DMS53 (cell line): ENCODE measurements at places on chromosomes 4 and X.

DNA sequence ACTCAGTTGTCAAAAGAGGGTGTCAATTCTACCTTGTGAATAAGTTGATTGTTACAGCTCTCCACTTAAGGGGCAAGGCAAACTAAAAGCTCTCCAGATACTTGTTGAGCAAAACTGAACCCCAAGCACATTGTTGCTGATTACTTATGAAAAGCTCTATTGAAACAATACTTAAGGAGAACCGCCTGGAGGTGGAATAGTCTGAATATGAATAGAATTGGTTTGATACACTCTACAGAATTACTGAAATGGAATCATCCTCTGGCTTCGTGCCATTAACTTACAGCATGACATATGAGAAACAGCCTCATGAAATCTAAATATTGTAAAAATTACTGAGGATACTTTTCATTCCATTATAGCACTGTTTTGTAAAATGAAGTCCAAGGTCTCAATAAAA is 127.0 kb upstream of the SH3RF1 start:
- peak; percentile 45 for DNase-seq

GRCh38 chrX:13094828-13095341 is 50.5 kb upstream of the FAM9C start:
- no peak for DNase-seq

GRCh38 chr4:183098019-183098722 is 886 bp upstream of the WWC2 start:
- peak; percentile 56 for DNase-seq

DNA sequence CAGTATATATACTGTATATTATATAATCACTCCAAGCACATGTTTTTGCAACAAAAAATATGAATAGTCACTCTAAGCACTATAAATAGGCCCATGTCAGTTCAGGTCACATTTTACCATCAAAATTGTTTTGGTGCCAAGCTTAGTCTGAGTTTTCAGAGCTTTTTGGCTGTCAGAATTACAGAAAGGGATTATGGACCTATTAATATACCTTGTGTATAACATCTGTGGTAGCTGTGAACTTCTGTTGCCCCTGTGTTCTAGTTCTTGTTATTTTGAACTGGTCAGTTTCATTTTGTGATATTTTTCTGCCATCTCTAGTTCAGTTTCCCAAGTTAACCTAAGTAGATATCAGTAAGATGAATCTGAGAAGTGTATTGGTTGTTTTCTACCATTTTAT is 22.9 kb downstream of the EXOC1 start:
- DNase-seq, result no peak

DNA sequence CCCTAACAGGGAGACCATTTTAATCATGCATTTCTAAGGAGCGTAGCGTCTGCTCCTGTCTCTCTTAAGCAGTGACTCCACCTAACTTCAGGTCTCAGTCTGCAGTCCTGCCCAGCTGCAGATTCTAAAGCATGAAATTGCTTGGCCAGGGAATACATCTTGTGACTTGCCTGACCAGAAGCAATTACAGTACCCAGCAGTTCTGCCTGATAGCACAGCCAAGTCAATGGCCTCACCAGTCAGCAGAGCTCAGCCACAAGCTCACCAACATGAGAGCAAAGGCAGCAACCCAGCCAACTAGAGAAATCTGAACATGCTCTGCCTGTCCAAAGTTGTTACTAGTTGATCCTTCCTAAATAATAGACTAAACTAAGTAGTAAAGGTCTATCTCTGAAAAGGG is 2011.9 kb upstream of the PCDH10 start:
- no peak for DNase-seq

DNA sequence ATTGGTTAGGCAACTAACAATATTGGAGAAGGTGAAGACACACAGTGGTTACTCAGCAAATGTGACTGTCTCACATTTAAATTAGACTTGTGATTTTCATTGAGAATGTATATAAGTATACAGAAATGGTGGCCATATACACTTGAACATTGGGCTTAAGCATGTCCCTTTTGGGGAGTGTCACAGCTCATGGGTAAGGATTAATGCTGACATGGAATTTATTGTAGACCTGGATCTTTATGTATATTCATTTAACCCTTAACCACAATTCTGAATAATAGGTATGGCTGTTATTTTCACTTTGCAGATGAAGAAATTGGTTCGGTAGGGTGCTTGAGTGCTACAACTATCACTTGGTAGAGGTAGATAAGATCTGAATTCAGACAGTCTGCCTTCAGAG is 95.5 kb upstream of the WDFY3 start:
- no peak for DNase-seq

DNA sequence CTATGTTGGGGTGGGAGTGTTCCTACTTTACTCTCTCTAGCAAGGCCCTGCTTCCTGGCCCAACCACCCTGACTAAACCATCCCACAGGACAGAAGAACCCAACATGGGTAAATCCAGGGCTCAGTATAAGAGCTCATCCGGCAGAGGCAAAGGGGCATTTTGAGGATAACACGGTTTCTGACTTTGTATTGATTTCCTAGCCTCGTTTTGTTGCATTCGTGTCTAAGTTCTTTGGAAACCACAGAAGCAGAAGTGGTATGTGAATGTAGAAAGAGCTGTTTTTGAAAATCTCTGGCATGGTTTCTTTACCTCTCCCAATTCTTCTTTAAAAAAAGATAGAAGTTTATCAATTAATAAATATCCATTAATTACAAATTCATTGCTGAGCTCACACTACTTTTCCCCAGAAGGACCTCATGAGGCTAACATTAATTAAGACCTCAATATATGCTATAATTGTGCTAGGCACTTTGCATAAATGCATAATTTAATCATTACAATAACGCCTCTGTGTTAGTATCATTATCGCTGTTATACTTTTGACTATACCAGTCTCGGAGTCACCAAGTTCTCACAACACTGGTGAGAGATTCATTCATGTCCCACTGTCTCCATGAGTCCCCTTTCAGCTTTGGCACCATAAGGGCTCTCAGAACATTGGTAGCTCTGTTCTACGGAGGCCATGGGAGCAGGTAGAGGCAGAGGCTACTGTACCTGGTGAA is 5.8 kb upstream of the CLNK start:
- no peak for DNase-seq

- DNase-seq, result no peak
Observed at GRCh38 chr4:7757501-7758471, 181.9 kb downstream of the AFAP1 start.

- DNase-seq, result peak; percentile 19
Observed at GRCh38 chr4:41375561-41375960, 118.8 kb downstream of the UCHL1 start.

GRCh38 chr4:173056710-173057109 is 111.9 kb upstream of the GALNT7 start:
- no peak for DNase-seq

DNA sequence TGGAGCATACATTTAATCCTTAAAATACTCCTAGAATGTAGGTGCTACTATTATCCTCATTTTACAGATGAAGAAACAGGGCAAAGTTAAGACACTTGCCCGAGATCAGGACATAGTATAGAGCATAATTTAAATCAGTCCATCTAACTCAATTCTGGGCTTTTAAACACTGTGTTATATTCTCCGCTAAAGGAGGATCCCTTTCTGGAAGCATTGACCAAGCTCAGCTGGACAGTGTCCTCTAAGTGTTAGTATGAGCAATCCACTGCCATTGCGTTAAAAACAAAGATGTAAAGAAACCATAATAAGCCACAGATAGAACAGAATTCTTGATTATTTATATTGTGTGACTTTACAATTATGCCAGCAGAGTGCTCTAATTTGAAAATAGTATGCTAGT is 207.0 kb downstream of the ARHGAP24 start:
- no peak for DNase-seq

DNA sequence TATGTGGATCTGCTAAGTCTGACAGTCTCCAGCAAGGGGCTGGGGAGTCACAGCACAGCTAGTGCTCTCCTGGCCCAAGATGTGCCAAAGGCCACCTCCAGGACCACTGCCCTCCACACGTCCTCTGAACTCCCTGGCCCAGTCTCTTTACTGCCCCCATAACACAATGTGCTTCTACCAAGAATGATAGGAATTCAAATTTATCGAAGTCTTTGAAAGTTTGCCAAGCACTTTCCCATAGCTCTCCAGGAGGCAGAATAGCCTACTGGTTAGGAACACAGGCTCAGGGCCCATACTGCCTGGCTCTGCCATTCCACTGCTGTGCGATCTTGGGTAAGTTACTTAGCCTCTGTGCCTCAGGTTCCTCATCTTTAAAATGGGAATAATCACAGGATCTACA is 86.7 kb downstream of the NHSL2 start:
- DNase-seq, result no peak

- DNase-seq, result no peak
Observed at GRCh38 chrX:13837290-13837745, 20.4 kb upstream of the GPM6B start.

- DNase-seq, result no peak
Observed at GRCh38 chrX:48613502-48614160, 16.3 kb downstream of the WDR13 start.

GRCh38 chr4:52876069-52876468 is 14.0 kb downstream of the RASL11B start:
- no peak for DNase-seq

GRCh38 chr4:122758033-122758432 is 25.5 kb downstream of the BBS12 start:
- DNase-seq, result peak; percentile 44

DNA sequence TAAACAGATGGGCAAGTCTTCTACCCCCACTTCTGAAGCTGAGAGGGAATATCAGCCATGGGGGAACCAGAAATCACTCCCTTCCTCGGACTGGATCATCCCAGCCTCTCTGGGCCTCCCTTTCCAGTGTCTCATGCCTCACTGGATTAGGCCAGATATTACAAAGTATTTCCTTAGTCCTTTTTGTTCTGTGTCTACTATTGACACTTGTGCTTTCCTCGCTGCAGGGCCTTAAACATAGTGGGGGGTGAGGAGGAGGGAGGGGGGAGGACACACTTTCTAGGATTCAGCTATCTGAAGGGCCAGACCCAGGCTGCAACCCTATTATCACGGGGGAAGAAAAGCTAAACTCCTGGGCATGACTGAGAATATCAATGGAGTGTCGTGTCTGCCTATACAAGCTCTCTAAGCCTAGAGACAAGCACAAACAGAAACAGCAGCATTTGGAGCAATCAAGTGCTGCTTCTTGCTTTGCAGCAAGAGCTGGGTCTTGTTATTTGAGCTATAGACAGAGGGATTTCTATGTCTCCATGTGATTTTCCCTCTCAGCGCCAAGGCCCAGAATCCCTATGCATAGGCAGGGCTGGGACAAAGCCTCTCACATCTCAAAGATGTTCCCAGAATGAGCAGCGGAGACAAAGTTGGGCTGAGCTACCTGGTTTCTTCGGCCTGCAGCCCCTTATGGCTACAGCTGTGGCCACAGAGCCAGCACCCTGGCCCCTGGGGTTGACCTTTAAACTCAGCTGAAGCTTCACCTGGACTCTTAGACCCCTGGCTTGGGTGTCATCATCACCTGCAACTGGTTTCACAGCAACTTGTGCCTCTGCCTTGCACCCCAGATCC is 20.2 kb downstream of the PJA1 start:
- DNase-seq, result no peak

DNA sequence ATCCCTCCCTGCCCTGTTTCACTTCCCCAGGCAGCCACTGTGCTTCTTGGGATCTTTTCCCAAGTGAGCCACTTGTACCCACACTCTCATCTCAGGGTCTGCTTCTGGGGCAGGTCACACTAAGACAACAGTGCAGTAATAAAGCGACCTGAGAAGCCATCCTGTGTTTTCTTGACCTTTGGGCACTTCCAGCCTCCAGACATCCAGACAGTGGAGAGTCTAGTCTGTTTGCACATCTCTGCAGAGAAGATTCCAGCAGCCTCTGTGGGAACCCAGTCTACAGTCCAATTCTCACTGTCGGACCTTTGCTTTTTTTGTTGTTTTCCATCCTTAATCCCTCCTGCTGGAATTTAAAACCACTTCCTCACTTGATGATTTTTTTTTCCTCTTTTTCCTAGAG is 50.3 kb upstream of the ATP6AP2 start:
- no peak for DNase-seq

GRCh38 chr4:112589206-112589605 is 47.5 kb downstream of the ZGRF1 start:
- DNase-seq, result peak; percentile 22

DNA sequence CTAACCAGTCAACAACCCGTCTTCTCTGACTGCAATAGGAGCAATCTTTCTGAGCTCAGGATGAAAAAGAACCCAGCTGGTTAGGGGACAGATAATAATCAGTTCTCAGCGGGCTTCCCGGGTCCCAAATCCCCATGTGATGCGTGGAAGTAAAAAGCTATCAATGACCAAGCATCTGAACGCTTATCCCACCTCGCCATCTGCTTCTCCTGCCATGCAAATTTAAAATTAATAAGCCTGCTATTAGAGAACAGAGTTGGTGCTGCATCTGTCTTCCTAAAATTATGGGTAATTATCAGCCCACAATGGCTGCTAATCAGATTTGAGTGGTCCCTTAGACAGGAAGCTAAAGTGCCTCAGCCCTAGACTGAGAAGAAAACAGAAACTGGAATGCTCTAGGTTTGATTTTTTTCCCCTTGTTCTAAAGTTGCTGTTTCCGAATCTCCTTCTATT is 37.5 kb downstream of the AFAP1 start:
- DNase-seq, result no peak

- no peak for DNase-seq
Observed at GRCh38 chr4:3026540-3026939, 47.8 kb downstream of the HTT-AS start.

GRCh38 chr4:110198435-110199416 is at the start of gene ELOVL6:
Gene ELOVL6 (minus strand): TSS chr4:110198615. CDS start chr4:110198335, 280 bp downstream.
- DNase-seq, result peak; percentile 85

- peak; percentile 40 for DNase-seq
Observed at GRCh38 chrX:68841251-68842049, 12.6 kb downstream of the EFNB1 start.

DNA sequence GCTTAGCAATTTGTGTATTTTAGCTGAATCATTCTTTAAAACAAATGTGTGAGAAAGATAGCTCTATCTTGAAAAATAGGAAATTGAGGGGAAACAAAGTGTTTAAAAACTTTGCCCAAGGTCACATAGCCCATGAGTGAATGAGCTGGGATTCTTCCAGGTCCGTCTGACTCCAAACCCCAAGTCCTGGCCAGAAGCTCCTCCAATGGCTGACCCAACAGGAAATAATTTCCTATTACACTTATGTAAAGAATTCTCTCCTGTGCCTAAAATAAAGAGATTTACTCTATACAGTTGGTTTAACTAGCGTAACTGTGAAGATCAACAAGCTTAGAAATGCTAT is 287.6 kb downstream of the ARHGAP24 start:
- no peak for DNase-seq

DNA sequence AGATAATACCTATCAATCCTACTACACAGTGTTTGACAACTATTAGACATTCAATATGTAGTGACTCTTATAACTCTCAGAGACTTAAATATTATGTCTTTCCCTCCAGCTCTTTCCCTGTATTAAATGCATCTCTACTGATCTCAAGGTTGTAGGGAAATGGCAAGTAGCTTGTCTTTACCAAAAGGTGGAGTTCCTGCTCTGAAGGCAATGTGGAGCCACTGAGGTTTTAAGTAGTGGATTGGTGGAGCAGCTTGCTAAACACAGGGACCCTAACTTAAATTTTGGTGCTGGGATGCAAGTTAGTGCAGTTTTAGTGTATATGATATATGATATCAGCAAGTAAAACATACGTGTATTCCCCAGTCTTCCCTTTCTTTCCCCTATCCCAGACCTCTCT is 13.1 kb downstream of the FNIP2 start:
- DNase-seq, result peak; percentile 16

- no peak for DNase-seq
Observed at GRCh38 chrX:132119283-132119682, 8.5 kb downstream of the FRMD7 start.

- DNase-seq, result no peak
Observed at GRCh38 chrX:69429339-69430015, 74.6 kb upstream of the NALF2 start.

GRCh38 chr4:75745161-75745560 is 20.8 kb downstream of the USO1 start:
- DNase-seq, result no peak
